Stimulated activated CD4-positive, alpha-beta T cell treated with anti-CD3 and anti-CD28 coated beads, TNF-alpha, amount 100 ng/mL, for 1 hour (primary cell): ENCODE measurements at places on chromosomes 1 and 21.

- DNase-seq = no peak
Measured at GRCh38 chr1:75293270-75293669, 159.1 kb downstream of the LHX8 start.

- DNase-seq = no peak
Measured at GRCh38 chr1:208781391-208782045, 537.3 kb upstream of the PLXNA2 start.

GRCh38 chr1:72442262-72442661, 159.9 kb upstream of the NEGR1 start:
- DNase-seq = no peak

- no peak for DNase-seq
Measured at GRCh38 chr1:46747683-46748288, 28.9 kb upstream of the EFCAB14 start.

GRCh38 chr1:2548068-2548589, 8.0 kb upstream of the TNFRSF14 start:
- DNase-seq = peak; percentile 64

- no peak for DNase-seq
Measured at GRCh38 chr1:38929054-38929453, 12.6 kb downstream of the RHBDL2 start.

GRCh38 chr1:184755226-184756065, 788 bp upstream of the EDEM3 start:
- no peak for DNase-seq

DNA sequence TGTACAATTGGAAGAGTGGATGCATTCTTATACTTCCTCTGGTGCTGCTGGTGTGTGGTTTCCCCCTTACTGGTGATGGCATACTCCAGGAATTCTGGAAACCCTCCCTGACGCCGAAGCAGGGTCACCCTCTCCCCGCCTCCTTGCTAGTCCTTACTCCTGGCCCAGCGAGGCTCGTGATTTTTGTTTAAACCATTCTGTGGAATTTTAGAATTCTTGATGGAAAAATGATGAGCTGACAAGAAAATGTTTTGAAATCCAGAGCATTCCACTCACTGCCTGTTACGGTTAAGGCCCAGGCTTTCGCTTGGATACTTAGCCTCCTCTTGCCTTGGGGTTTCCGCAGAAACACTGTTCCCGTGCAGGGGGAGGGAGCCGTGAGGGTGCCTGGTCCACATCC, 41.1 kb downstream of the IL6R start:
- no peak for DNase-seq
